ENCODE measurements at places on chromosomes 1 and 21.

DNA sequence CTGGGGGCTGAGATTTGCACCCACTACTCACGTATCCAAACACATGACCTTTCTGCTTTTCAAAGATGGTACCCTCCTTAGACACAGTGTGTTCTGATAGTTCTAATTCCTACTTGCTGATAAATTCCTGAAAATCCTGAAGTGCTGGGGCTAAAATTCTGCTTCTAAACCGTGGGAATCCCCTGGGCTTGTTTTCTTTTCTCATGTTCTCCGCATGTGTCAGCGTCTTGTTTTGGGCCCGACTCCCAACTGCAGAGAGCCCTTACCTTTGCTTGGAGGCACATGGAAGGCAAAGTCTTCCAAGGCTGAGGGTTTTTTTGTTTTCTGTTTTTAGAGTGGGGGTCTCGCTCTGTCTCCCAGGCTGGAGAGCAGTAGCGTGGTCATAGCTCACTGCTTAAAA is 27.2 kb downstream of the PSMG1 start:
- DNase-seq = no peak

GRCh38 chr21:46027851-46028493 is 46.4 kb downstream of the COL6A1 start:
- DNase-seq = no peak

DNA sequence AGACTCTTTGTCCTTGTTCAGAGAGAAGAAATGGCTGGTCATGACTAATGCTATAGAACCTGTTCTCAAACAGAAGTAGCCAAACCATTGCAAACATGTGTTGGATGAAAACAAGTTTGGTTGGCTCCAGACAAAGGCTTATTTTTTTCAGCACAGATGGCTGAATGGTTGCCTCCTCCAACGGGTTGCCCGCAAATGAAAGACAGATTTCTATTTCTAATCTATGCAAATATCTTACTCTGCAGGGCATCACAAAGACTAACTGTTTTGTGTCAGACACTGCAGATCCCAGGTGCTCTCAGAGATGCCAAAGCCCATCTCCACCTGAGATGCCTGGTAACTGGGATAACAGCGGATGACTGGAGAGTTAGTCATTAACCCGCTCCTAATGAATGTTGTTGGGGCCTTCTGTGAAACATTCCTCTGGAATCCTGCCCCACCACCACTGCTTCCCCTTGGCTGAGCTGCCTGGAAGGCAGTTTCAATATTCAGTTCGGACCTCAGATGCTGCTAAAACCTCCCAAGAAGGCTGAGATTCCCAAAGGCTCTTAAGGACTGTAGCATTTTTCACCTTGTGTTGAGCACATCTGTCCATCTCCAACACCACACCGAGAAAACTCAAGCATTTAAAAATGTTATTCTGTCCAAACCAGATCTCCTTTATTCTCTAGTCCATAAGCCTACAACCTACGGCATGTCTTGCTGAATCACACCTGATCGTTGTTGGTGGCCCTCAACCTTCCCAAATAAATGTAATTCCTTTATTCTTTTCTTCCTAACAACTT is 104.4 kb downstream of the PTPN14 start:
- DNase-seq = no peak

DNA sequence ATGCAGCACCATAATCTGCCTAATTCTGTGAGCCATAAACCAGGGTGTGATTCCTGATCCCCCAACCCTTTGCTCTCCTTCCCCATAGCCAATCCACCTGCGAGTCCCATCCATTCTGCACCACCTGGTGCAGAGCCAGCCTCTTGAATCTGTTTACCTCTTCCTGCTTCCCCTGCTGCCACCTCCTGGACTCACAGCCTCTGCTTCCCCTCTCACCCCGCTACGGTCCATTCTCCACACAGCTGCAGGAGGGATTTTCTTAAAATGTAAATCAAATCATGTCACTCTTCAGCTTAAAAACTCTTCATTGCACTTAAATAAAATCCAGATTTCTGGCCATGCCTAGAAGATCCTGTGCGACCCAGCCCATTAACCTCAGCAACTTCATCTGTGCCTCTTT is 186.7 kb downstream of the FOXD2 start:
- no peak for DNase-seq

DNA sequence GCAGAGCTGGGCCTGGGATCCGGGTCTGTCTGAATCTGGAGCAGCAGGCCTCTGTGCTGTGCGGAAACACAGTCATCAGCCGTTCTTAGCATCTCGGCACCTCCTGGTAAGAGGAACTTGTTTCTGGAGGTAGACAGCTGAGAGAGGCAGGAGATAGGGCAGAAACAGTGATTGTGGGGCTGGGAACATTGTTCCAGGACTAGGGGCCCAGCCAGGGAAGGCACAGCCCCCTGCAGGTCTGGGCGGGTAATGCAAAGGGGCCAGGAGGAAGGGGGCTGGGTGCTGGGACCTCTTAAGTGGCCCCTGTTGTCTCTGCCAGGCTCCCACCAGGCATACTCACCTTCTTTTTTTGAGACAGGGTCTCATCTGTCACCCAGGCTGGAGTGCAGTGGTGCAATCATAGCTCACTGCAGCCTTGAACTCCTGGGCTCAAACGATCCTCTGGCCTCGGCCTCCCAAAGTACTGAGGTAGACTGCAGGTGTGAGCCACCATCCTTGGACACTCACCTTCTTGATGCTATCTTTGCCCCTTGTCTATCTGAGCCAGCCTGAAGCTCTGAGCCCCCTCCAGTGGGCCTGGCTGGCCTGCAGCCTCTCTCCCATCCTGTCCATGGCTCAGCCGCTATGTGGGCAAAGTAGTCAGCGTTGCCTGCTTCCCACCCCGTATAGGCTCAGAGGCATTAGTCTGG is 134.3 kb upstream of the ZBTB40 start:
- DNase-seq = no peak

- peak; percentile 15 for DNase-seq
These were observed 24.8 kb downstream of the RNF19B start for GRCh38 chr1:32939655-32940371.

DNA sequence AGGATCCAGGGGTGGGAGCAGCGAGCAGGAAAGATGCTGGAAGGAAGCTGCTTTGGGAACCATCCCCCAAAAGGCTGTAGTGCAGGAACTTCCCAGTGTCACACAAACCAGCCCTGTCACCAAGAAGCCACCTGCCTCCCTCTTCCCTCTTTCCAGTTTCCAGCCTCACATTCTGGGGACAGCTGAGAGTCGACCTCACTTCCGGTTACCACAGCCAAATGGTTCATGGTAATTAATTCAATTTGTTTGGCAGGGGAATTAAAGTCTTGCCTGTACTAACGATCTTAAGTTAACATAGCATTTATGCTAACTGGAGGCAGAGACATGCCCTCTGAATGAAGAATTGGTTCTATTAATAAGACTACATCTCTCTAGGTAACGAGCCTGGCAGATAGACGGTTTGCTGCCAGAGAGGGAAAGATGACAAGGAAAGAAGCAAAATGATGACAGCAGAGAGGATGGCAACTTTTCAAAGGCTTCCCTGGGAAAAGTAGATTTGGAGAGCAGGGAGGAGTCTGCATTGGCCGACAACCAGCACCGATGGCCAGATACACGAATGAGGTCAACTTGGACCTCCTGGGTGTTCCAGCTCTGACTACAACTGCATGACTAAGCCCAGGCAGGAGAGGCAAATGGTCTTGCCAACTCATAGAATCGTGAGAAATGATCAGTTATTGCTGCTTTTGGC is 64.1 kb downstream of the TMCO4 start:
- DNase-seq = no peak

- peak; percentile 38 for DNase-seq
These were observed 14.0 kb upstream of the SYNC start for GRCh38 chr1:32716312-32717148.

Measured in CD4-positive, alpha-beta T cell treated with Interleukin-15 for 4 hours (primary cell).